LNCaP clone FGC (cell line): ENCODE measurements at places on chromosomes 3 and 15.

- DNase-seq = no peak
These were observed 13.1 kb downstream of the RSL24D1 start for GRCh38 chr15:55183679-55184078.

DNA sequence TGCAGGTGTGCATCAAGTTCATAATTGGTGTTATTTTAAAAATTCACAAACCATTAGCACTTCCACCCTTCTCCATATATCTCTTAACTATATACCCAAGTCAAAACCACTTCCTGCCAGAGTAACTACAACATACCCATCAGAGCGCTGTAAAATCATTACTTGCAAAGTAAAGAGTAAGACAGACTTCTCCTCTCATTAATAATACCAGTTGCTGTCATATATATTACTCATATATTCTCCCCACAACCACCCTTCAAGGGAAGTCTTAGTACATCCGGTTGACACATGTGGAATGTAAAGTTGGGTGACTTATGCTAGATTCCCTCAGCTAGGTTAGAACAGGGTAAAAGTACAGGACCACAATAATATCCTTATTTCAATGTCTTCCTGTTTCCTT, 5.6 kb downstream of the TERC start:
- DNase-seq = no peak

DNA sequence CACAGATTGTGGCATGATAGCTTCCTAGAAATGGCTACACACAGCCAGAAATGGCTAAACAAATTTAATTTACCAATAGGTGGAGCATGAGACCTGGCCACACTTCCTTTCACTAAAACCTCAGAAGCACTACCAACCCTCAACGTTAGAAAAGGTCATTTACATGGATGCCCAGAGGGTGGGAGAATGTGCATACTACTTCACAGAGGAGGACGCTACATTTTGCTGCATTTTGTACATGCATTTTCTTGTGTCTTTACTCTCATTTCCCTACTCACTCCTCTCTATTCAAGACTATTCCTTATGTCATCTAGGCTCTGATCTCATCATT, 40.1 kb downstream of the C2CD4B start:
- no peak for DNase-seq

DNA sequence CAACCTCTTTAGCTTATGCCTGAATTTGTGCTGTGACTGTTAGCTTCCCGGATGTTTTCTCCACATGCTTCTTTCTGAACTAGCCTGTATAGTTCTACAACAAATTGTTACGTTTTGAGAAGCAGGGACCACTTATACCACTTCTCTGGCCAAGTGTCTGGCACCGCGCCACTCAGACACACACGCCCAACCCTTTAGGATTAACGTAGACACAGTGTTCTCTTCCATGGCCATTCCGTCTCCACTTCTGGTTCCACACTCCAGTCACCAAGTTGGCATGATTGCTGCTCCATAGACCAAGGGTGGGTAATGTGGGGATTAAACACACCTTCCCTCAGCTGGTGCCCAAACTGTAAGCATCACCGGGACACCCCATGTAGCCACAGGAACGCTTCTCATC, 755 bp upstream of the TMEM108 start:
- no peak for DNase-seq

GRCh38 chr3:126476166-126477060, 722 bp upstream of the ZXDC start:
- DNase-seq = peak; percentile 66

DNA sequence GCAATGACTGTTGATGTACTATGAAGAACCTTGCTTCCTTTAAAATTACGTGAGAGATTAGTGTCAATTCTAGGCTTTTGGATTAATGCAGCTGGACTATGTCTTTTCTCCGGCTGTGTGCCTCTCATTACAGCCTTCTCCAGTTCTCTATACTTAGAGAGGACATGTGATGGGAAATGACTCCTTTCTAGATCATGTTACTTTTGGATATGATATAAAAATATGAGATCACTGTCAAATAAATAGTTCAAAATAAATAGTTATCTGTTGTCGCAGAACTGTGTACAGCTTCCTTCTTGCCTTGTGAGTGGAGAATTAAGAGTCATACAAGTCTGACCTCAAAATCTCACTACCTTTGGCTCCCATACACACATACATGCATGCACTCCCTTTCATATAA, 592.4 kb downstream of the DIPK2A start:
- no peak for DNase-seq

GRCh38 chr3:170368921-170369320, 11.4 kb downstream of the SKIL start:
- no peak for DNase-seq

DNA sequence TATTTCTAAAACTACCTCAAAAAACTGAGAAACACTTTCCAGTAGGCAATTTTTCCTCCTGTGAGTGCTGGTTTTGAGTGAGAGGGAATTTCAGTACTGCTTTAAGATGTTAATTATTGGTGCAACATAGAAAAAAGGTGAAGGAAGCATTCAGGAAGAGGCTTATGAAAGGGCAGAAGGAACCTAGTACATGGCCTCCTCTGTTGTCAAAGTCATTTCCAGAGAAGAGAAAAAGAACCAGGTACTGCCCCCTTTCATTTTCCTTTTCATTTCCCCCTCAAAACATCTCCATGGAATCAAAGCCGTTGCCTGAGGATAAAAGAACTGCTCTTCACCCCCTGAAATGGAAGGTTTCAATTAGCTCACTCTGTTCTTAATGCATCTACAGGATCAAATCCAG, 19.8 kb downstream of the RARRES1 start:
- DNase-seq = no peak

GRCh38 chr3:113075588-113075987, 84.8 kb downstream of the GTPBP8 start:
- no peak for DNase-seq

GRCh38 chr3:16362770-16363169, 97.8 kb downstream of the OXNAD1 start:
- DNase-seq = no peak

GRCh38 chr15:58154769-58155168, 16.6 kb downstream of the AQP9 start:
- no peak for DNase-seq

GRCh38 chr15:54289590-54290136, 311.4 kb downstream of the UNC13C start:
- no peak for DNase-seq

- no peak for DNase-seq
These were observed 268.5 kb downstream of the CLSTN2 start for GRCh38 chr3:140203510-140203909.

DNA sequence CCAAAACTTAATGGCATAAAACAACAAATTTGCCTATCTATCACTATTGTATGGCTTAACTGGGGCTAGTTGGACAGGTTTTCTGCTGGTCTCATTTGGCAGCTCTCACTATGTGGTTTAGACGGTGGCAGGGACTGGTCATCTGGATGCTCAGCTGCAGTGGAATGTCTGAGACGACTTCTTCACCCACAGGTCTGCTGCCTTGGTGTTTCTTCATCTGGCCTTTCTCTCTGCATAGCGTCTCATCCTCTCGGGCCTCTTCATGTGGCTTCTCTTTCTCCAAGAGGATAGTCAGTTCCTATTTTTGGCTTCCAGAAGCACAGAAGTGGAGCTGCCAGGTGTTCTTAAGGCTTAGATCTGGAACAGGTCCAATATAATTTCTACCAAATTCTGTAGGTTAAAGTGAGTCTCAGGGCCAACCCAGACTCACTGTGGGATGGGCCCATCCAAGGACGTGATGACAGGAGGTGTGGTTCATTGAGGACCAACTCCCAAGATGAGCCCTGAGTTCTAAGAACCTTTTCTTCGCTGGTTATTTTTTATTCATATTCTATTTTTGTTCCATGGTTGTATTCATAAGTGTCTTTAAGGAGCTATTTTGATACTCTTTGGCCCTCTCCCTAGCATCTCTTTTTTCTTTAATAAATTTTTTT, 18.6 kb downstream of the UBE2Q2 start:
- DNase-seq = no peak

DNA sequence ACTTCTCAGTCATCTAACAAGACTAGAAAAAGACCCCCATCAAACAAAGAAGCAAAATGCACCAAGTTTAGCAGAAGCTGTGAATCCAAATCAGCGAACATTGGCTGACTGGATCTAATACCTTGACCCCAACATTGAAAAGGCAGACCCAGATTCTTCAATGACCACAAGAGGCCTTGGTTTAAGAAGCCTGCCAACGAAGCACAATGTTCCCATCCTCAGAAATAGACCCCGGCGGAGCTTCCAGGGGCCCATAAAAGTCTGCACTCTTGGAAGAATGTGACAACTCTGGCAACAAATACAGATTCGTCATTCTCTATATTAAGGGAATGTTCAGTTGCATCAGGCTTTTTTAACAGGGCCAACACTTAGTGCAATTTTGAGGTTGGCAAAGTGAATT, 112.8 kb upstream of the BCL6 start:
- no peak for DNase-seq

GRCh38 chr15:74415966-74416916, 17.5 kb downstream of the SEMA7A start:
- no peak for DNase-seq

GRCh38 chr15:73741321-73741836, 11.8 kb downstream of the INSYN1 start:
- no peak for DNase-seq

DNA sequence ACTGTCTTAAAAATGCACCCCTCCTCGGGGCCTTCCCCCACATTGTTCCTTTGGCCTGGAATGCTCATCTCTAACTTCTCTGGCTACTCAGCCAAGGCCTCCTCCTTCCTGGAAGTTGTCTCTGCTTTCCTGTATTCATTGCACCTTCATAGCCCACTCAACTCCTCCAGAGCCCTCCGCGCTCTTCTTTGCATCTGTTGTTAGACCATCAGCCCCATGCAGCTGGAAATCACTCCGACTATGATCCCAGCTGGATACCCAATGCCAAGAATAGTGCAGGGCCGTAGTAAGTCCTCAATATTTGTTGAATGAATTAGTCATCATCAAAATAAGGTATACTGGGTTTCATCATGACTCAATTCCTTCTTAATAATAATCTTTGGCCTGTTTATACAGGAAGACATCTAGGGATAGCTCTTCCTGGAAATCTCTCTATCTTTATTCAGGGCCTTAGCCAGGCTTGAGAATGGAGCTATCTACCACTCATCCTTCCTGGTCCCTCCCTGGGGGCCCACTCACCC, 112.7 kb downstream of the SYNPR start:
- DNase-seq = no peak

GRCh38 chr15:70087708-70088352, 9.9 kb downstream of the TLE3 start:
- DNase-seq = no peak

- no peak for DNase-seq
These were observed 37.7 kb downstream of the PRKCI start for GRCh38 chr3:170259907-170260306.

GRCh38 chr3:192482809-192483208, 244.5 kb downstream of the FGF12 start:
- DNase-seq = no peak

DNA sequence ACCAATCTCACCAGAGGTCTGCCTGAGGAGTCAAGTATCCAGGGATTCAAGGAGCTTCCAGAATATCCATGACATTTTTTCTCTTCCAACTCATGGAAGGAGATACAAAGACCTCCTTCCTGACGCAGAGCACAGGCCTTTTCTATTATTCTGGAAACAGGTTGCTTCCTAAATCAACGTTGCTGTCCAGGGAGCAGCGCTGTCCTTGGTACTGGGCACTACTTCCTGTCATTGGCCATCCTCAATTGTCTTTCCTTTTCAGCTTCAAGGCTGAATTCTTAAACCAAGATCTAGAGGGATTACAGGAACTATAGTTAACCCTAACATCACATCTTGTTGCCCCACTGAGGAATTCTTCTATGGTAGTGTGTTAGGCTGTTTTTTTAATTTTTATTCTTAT, 50.4 kb upstream of the TBC1D21 start:
- DNase-seq = no peak

- no peak for DNase-seq
These were observed 132.5 kb downstream of the APBA2 start for GRCh38 chr15:29018120-29018805.

DNA sequence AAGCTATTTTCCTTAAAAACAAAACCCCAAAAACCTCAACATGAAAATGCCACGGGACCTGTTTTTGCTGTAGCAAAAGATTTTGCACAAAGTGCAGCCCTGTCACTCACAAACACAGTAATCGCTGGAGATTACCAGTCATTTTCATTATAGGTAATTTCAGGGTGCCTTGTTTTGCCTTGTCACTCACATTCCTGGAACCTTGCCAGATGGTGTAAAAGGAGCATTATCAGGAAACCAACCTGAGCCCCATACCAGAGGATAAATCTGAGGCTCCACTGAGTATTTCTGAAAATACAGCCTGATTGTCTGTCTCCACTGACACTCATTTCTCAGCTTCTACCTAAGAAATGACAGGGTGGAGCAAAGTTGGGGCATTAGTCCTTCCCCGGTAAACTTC, 791.3 kb upstream of the LMCD1 start:
- no peak for DNase-seq

DNA sequence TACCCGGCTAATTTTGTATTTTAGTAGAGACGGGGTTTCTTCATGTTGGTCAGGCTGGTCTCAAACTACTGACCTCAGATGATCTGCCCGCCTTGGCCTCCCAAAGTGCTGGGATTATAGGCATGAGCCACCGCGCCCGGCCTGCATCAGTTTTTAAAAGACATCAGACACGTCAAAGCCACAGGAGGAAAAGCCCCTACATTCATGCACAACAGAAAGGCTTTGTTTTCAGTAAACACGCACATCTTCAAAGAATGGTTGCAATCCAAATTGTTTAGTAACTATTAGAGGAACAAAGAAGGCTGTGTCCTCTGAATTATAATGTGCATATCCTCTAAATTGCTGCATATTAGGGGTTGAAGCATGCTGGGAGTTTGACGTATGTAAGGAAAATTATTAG, 53.3 kb downstream of the BTD start:
- no peak for DNase-seq

DNA sequence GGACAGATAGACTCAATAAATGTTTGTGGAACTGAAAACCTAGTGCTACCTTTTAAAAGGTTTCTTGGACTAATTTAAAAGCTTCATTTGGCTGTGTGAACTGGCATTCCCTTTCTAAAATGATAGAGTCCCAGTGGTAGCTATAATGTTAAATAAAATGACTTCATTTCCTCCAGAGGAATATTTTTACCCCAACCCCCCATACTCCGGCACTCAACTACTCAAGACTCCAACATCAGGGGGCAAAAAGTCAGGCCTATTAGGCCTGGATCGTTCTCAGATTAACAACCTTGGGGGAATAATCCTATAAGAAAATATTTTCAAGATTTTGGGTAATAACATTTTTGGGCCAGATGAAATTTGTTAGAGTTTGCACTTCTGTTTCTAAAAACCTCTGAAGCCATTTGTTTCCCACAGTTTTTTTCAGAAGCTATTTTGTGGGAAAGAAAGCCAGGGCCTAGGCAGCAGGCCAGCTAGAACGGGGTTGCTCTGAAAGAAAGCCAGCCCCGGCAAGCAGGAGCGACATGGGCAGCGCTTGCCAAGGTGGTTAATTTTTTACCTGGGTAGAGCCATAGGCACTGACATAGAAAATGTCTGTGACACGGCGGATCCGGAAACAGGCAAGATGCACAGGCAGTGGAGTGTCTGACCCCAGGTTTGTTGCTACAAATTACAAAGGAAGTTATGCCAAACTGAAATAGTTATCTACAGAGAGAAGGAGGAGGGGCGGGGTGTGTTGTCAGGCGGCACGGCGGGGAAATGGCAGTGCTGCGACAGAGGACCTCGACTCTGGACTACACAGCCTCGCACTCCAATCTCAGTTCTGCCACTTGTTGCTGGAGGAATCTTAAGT, 84.6 kb downstream of the MAGI1 start:
- no peak for DNase-seq

GRCh38 chr3:59816312-59816711, 766.5 kb upstream of the CFAP20DC start:
- DNase-seq = no peak

GRCh38 chr3:192186498-192186897, 540.8 kb downstream of the FGF12 start:
- no peak for DNase-seq

- no peak for DNase-seq
These were observed 123.4 kb upstream of the CADM2 start for GRCh38 chr3:84835366-84835765.
